ENCODE measurements at places on chromosomes 12 and 14.

DNA sequence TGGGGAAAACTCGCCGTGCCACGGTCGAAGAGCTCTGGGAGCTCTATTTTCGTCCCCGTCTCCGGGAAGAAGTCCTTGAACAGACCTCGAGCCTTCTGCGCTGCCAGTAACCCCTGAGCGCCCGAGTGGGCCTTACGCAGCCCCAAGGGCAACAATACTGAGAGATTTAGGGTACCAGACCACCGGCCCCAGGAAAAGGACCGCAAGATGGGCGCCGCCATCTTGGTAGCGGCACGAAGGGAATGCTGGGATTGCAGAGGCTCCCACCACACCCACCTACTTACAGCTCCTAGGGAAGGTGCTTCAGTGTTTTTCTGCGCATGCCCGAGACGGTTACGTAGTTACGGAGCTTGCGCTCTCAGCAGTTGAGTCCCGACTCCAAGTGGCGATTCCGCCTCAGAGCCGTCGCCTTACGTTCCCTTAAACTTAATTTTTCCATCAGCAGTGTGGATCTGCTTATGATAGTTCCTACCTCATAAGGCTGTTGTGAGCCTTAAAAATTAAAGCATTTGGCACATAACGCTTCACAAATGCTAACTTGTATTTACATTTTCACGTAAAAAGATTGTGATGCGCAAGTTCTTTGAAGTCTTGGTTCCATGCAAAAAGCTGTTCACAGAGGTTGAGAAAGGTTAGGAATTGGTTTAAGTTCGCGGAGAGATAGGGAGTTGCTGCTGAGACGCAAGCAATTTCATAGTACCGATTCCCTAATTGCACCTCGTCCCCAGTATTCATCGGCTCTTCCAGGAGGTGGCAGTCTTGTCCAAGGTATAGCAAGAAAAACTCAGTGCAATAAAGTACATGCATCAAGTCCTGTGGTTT lies at the start of gene YARS2:
TSS of gene YARS2 (minus strand) at position 244 of the 822 bp plus-strand sequence. CDS start at position 221, 23 bp downstream.
- DNase-seq = peak; percentile 98

DNA sequence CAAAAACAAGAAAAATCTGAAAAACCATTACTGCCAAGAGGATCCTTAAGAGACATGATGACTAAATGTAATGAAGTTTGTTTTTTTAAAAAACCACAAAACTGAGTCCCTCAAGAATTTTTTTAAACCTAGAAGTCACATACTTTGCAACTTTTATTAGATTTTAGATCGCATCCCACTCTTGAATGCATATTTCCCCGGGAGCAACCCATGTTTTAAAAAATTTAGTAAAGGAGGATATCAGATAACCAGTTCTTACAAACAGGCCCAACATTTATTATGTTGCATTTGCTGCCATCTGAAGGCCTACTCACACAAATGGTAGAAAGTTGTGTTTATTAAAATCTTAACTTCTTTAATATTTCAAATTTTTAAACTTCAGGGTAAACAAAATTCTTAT lies 44.3 kb upstream of the CCT2 start:
- DNase-seq = no peak

DNA sequence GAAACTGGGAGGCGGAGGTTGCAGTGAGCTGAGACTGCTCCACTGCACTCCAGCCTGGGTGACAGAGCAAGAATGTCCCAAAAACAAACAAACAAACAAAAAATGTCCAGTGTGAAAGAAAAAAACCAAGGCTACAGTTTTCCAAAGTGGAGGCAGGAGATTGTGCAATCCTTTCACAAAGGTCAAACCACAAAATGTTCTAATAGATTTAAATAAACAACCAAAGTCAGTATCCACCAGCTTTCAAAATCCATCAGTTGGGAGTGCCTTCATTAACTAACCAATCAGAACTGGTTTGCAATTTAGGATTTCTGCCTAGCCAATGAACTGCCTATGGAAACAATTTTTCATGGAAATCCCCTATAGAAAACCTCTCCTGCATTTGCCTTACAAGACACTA lies 52.3 kb upstream of the TRIM9 start:
- DNase-seq = no peak

DNA sequence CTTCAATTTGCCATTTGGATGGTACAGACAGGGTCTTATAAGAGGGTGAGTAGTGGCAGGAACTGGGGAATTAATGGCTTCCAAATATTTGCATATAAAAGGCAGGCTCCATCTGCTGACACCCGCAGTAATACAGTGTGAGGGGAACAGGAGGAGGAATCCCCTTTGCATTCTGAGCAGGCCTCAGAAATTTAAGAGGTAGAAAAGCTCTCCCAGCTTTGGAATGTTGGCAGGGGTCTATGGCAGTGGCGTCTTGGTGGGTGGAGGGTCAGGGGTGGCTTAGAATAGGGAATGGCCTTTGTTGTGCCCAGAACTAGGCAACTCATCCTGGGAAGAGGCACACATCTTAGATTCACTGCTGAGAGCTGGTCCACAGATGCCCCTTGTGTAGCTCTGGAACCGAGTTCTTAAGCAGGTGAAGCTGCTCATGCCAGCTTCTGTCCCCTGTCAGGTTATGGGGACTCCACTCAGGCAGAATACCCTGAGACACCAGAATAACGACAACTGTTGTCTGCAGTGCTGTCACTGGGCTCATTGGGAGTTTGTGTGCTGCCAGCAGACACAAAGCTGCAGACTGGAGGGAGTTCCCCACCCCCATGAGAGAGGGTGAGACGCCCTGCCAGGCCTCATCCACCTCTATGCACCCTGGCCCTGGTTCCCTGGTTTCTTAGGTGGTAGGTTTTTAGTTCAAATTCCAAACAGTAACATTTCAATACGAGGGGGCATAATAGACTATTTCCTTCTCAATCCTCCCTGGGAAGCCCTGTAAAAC lies 190.2 kb downstream of the MON2 start:
- peak; percentile 14 for DNase-seq

GRCh38 chr12:88746386-88746785 lies 166.1 kb upstream of the KITLG start:
- DNase-seq = no peak

- DNase-seq = no peak
Observed at GRCh38 chr12:4443616-4444015, 2.0 kb downstream of the FGF6 start.

GRCh38 chr12:12990700-12991468 lies 9.2 kb downstream of the HEBP1 start:
- DNase-seq = no peak

DNA sequence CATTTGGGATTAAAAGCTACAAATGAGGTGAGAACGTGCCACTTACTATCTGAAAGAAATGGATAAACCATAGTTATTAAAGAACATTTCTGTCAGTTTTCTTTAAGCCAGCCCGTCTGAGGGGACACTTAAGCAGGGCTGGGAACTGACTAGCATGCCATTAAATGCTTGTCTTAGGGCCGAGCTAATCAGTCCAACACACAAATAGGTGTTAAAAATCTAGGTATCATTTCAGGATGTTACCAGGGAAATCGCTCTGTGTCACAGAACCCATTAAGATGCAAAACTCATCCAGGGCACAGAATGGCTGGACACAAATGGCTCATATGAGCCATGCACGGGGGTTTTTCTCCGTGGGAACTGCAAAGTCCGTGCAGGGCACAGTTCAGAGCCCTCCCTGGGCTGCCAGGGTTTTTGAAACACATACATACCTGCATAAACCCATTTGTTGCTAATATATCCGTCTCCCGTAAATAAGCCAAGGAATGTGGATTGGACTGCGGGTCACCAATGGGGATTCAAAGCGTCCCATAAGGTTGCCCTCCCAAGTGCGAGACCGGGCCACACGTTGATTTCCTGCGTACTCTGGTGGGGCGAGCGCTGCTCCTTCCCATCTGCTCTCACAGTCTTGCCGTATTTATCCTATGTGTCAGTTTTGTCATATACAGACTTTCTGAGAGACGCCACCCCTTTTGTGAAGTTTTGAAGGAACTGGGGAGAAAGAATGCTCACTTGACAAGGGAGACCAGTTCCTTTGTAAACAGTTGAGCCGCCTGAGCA lies 5.4 kb upstream of the GSC start:
- no peak for DNase-seq

- DNase-seq = no peak
Observed at GRCh38 chr14:32825058-32825457, 113.6 kb upstream of the NPAS3 start.

DNA sequence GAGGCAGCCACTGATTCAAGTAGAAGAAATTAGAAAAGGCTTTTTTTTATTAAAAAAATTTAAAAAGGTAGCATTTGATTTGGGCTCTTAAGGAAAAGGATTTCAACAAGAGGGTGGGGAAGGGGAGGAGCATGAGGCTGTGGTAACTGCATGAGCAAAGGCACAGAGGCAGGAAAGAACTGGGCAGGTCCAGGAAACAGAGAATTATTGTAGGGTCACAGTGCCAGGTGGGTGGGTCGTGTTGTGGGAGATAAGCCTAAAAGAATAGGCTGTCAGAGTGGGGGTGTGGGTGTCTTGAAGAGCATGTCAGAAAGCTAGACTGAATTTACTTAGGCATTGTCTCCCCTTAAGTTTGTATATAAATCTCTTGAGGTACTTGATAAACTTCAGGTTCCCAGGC lies 7.8 kb downstream of the LIMA1 start:
- DNase-seq = no peak

GRCh38 chr12:131044760-131045381 lies 91.2 kb downstream of the ADGRD1 start:
- peak; percentile 85 for DNase-seq

DNA sequence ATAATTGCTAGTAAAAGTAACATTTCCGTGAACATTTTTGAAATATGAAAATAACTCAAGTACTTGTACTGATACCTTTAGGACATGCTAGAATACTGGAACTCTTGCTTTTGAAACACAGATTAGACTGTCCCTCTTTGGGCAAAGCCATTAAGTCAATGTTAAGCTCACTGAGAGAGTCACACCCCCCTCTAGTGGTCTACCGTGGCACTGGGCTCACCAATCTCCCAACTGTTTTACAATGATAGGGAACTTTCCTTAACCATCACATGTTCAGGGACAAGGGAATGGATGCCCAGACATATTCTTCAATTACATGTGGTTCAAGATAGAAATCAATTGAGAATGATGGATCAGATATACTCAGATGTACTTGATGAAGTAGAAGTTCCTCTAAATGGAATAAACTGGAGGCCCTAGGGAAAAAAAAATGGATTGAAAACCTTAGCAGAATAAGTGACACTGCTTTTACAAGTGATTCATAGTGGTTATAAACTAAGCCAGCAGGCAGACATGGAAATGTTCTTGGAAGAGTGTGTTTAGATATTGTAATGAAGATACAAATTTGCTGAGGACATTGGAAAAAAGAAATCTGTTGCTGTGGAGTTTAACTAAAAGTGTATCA lies 17.8 kb downstream of the NANOG start:
- peak; percentile 85 for DNase-seq

DNA sequence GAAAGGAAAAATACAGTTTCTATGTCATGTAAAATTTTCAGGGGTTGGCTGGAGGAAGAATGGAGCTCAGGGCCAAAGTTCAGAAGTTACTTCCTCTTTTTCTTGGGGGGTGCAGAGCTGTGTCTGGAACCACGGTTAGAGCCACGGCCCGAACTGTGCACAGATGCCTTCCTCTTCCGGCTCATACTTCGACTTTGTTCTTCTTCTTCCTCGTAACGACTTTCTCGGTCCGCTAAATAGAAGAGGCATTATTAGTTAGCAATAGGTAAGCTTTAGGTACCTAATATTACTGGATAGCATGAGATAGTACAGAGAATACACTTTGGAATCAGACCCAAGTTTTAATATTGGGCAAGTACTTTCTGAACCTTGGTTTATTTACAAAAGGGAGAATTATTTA lies 31.2 kb downstream of the SUPT16H start:
- DNase-seq = no peak

DNA sequence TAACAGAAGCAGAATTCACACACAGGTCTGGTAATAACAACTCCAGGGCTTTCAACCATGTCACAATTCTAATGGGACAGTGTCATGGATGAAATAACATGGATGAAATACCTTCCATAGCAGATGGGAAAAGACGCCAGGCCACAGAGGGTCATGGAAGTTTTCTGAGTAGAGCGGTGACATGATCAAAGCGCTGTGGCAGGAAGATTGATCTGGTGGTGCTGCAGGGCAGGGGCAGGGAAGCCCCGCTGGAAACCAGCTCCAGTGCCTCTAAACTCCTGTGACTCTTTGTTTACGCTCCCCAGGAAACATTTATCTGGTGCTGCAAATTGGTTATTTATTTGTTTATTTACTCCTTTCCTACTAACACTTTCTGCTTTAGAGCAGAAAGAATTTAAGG lies 108.3 kb upstream of the HMGA2 start:
- DNase-seq = no peak

GRCh38 chr12:52776913-52777395 lies at the start of gene KRT76:
Gene KRT76, minus strand, starts transcription at chr12:52777345. Its CDS starts 54 bp downstream, at chr12:52777291.
- no peak for DNase-seq

DNA sequence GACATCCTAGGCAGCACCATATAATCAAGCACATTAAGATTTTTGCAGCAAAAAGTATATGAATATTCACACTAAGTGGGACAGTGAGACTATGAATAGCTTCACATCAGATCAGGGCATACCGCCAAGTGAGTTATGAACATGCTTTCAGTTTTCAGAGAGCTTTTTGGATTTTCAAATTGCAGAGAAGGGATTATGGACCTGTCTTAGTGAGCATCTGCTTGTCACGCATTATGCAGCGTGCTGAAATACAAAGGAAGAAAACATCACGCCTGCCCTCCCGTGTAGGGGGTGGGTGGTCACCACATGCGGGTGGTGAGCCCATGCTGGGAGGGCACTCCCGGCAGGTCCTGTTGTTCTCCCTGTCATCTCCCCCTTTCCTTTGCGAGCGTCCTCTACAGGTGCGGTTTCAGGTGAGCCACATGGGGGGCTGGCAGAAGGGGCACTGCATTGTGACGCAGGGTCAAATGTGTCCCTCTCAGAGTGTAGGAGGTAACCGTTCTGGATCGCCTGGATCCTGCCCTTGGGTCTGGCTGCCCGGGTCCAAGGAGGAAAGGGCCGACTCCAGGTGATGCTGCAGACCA lies 42.6 kb downstream of the TRAF3 start:
- peak; percentile 71 for DNase-seq

DNA sequence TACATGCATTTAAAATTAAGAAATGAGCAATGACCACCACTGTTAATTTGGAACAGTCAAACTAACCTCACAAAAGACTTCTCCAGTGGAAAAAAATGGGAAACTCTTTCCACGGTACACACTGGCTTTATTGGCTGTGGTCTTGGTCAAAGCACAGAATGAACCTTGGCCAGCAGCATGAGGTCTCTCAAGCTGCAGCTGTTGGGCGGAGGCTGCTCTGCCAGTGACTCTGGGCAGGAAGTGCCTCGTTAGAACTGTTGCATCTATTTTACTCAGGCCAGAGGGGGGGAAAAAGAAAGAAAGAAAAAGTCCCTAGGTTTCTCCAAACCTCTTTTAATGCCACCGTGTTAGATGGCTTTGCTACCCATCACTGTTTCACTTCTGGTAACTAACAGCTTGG lies 279.8 kb upstream of the DIO2 start:
- DNase-seq = no peak

- no peak for DNase-seq
Observed at GRCh38 chr12:91384806-91385205, 202.2 kb upstream of the DCN start.
